ENCODE measurements at places on chromosomes 7 and 10.

DNA sequence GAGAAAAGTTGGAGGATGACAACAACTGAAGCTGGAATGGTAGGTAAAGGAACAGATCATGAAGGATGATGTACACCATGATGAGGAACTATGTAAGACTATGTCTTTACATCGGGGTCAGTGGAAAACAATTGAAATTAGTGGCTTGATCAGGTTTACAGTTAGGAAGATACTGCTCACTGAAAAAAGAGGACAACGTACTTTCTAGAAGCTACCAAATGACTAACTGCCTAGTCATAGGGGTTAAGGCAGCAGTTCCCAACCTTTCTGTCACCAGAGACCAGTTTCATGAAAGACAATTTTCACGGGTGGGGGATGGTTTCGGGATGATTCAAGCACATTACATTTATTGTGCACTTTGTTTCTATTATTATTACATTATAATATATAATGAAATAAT lies 91.6 kb upstream of the ANKRD1 start:
- no peak for DNase-seq

DNA sequence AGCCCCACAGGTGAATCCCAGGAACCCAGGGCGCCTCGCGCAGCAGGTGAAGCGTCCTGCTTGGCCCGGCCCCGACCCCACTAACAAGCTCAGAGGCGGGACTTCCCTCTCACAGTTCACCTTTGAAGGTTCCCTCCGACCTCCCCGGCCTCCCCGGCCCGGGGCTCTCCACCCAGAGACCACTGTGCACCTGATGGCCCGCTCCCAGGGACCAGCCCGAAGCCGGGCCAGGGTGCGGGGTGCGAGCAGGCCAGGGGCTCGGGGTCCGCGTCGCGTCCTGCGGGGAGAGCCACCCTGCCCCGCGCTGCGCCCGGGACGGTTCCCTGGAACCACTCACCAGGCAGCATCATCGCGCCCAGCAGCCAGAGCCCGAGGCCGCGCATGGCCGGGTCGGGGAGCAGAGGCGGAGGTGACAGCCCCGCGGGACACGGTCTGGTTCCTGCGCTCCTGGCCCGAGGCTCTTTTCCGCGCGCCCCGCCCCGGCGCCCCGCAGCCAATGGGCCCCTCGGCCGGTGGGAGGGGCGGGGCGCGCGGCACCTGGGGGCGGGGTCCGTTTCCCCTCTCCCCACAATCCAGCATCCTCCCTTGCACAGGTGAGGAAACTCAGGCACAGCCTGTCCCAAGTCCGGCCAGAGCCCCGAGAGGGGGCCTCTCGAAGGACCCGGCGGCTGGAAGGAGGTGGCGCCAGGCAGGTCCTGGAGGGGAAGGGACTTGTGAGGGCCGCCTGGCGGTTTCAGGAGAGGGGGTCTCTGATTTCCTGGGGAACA lies at the start of gene ADAM8:
TSS of gene ADAM8 (minus strand) at position 434 of the 767 bp plus-strand sequence. CDS start at position 383, 51 bp downstream.
- no peak for DNase-seq

- DNase-seq, result no peak
Observed at GRCh38 chr10:21368022-21368582, 157.4 kb downstream of the SKIDA1 start.

DNA sequence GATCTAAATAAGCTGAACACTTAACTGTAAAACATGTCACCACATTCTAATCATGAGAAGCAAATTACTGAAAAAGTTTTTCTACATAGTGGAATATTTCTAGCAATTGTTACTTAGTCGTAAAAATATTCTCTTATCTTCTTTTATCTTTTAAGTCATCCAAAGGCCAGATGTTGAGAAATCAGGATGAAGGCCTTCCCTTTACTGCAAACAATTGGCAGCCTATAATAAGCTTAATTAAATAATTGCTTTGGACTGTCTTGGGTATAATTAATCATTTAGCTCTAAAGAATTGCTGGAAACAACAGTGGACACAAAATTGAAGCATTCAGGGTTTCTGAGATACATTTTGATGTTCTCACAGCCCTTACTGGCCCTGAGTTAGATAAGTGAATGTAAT lies 226.5 kb downstream of the FANK1 start:
- no peak for DNase-seq

- DNase-seq, result no peak
Observed at GRCh38 chr10:78765726-78766335, 302.9 kb upstream of the ZMIZ1 start.

DNA sequence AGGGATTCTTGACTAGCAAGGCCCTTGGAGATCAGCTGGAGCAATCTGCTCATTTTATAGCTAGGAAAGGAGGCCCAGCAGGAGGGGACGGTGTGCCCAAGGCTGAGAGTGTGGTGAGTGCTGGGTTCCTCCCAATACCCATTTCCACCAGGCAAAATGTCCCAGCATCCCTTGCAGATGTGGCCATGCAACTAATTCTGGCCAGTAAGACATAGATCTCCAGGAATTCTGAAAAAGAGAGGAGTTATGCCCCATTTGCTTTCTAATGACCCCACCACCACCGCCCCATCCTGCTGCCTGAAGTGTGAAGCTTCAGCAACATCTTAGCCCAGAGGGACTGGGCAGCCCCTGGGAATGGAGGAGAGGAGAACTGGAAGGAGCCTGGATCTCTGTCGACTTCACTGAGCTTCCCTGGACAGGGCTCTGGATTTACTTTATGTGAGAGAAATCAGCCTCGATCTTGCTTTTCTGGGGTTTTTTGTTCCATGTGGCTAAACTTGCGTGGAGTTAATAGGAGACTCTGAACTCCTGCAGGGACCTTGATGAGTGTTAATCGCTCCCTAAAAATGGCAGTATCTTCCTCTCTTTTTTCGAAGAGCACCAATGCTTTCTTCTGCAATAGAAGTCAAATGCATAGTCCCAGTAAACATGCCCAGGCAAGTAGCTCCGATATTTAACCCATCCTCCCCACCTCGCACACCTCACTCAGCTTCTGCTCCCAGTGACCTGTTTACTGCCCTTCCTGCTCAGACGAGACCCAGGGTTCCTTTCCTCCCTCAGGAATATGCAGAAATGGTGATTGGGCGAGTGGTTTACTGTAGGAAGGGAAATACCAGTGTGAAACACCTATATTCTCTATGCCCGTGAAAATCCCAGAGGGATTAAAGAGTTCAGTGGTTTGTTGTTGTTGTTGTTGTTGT lies 127.5 kb upstream of the GPR26 start:
- DNase-seq, result no peak

DNA sequence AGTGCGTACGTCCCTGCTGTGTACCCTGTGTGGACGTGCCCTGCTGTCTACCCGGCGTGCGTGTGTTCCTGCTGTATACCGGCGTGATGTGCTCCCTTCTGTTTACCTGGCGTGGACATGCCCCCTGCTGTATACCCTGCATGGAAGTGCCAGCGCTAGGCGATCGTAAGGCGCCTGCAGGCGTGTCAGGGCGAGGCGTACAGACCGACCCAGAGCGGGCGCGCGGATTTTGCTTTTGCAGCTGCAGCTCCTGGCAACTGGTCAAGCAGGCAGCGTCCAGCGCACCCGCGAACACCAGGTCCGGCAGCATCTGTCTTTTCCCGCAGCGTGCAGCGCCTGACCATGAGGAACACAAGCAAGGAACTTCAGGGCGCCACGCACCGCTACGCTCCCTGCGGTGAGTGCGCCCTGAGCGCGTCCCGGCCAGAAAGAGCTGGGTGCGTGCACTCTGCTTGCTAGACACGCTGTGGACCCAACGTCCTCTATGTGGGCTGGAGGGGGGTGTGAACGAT lies 680 bp downstream of the C7orf57 start:
- no peak for DNase-seq

Measured in hematopoietic multipotent progenitor cell treated with erythropoietin and hydrocortisone succinate and interleukin-3 and kit ligand, for 17 days (in vitro differentiated cells).